Astrocyte (in vitro differentiated cells and primary cell): ENCODE measurements at places on chromosomes 1 and 21.
A peak's percentile ranks its signal among the peaks of the same experiment; 100 is the strongest.

DNA sequence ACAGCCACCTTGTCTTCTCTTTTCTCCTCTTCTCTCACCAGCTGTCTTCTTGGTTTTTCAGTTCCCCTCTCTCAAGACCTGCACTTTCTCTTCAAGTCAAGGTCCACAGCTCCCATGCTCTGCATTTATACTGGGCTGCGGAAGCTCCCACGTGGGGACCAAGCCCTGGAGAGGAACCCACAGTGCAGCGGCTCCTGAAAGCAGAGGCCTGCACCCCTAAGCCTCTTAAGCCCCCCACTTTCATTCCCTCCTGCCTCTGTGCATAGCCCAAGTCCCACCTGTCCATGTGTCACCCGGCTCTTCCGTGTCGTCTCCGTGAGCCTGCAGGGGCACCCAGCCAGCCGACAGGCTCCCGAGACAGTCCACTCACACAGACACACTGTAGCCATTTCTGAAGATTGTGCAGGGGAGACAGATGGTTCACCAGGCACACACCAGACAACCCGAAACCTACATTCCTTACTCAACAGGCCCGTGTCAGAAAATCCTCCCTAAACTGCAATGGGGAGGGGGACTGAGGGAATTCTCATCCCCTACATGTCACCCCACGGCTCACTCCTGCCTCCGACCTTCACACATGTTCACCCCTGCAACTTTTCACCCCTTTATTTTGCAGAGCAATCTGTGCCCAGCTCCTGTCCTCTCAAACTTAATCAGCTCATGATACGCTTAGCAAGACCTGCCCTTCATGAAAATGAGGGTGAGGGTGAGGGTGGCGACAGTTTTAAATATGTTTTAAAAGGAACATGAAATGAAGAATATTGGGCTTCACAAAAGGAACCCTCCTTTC, 6.3 kb downstream of the MX2 start:
- no peak for DNase-seq

- DNase-seq, result peak; percentile 71
Measured at GRCh38 chr1:8423692-8424538, 106.0 kb downstream of the SLC45A1 start.

- DNase-seq, result no peak
Measured at GRCh38 chr1:202844935-202845334, 34.2 kb downstream of the PCAT6 start.

- no peak for DNase-seq
Measured at GRCh38 chr1:53766194-53766742, 27.3 kb upstream of the GLIS1 start.

- DNase-seq, result no peak
Measured at GRCh38 chr1:156704166-156704711, 1.1 kb downstream of the CRABP2 start.
